ENCODE measurements at places on chromosomes 1 and 21.

- no peak for ATAC-seq
These were observed 30.6 kb downstream of the FAF1 start for GRCh38 chr1:50929376-50929958.

- ATAC-seq: no peak
These were observed 368.5 kb upstream of the SNX7 start for GRCh38 chr1:98292994-98293393.

GRCh38 chr1:153397924-153398651, 7.2 kb upstream of the S100A8 start:
- ATAC-seq: no peak

DNA sequence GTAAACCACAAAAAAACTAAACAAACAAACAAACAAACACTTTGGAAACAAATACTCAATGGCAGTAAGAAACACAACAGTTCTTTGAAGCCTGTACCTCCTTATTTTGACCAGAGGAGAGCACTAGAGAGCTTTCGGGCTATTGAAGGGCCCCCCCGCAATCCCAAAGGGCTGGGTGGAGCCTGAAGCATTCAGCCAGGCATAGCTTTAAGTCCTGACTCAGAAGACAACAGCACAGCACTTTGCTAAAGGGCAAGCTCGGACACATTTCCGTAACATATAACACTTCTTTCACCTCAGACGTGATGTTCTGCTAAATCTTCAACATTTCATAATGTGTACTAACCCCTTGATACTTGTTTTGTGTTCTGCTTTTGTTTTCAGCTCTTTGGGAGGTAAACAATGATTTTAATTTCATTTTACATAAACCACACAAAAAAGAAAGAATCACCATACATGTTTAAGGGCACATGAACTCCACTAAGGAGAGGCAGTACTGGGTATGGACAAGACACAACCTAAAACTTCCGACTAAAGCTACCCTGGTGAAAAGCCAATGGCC, 9.7 kb upstream of the SHCBP1L start:
- peak; percentile 97 for ATAC-seq

DNA sequence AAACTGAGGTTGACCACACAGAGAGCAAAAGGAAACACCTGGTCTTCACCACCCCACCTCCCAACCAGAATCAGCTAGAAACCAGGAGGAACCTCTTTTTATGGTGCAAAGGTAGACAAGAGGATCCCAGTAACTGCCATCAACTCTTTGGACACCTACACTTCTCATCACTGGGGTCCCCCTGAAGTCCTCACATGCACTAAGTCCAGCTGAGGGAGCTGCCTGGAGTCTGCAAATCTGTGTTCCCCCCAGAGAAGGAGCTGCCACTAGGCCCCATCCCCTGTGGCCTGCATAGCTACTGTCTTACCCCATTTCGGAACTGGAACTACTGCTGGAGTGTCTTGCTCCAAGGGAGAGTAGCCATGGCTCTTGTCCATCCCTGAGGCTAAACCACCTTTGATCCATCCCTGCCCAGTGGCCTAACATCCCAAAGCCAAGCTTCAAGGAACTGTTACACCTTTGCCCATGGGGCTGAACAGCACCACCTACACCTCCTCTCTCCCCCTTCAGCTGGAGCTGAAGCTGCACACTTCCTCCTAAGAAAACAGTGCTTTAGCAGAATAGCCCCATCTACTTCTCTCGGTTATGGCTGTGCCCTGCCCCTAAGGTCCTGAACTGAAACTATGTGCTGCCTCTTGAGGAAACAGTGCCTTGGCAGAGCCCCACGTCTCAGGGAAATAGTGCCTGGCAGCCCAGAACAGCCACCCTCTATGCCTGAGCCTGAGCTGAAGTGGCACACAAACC, 85.4 kb upstream of the CD53 start:
- ATAC-seq: peak; percentile 95

GRCh38 chr21:27269644-27270043, 302.8 kb upstream of the ADAMTS5 start:
- no peak for ATAC-seq

- ATAC-seq: peak; percentile 57
These were observed 123.3 kb downstream of the GRIK3 start for GRCh38 chr1:36910886-36911540.

- no peak for ATAC-seq
These were observed 16.4 kb upstream of the OSBPL9 start for GRCh38 chr1:51600529-51600928.

DNA sequence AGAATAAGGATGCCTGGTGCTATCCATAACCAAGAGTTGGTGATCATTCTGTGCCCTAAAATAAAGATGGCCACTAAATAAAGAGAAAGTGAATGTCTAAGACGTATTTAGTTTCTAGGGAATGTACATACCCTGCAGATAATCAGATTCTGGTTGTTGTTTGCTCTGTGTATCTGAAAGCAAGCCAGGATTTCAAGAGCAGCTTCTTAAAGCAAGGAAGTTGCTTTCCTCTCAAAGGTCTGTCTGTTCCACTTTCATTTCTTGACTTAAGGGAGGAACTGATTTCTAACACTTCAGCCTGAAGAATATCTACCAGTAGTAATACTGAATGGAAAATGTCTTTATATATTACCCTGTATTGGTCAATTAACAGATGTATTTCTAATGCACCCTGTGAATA, 88.8 kb downstream of the KIF1B start:
- no peak for ATAC-seq

GRCh38 chr1:243713470-243714186, 136.4 kb downstream of the AKT3 start:
- no peak for ATAC-seq

DNA sequence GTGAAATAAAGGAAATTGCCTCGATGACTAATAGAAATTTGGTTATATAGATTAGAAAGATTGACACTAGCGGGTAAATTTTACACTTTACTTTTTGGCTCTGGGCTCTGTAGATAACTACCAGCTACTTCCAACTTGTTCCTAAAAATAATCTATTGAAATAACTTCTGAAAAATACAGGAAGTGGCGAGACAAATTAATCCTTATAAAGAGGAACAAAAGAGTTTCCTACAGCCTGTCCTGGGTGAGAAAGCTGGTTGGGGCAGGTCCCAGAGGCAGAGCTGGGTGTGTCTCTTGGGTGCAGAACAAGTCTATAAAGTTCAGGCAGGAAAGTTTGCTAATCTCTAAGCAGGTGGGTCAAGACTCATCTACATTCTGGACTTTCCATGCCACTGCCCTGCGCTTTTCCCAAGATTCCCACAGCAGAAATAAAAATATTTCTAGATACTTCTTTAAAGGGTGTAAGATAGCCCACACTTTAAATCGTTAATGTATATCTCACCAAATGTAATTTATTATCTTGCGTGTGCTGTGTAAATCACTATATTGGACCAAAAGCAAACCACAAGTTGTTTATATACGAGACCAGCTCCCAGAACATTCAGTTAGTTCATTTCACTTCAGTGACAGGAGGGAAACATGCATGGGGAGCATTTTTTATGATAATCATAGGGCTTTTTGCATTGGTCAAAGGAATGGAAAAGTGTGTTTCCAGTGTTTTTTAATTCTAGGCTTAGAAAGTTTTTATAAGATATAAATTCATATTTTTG, 70.1 kb upstream of the NRIP1 start:
- no peak for ATAC-seq

DNA sequence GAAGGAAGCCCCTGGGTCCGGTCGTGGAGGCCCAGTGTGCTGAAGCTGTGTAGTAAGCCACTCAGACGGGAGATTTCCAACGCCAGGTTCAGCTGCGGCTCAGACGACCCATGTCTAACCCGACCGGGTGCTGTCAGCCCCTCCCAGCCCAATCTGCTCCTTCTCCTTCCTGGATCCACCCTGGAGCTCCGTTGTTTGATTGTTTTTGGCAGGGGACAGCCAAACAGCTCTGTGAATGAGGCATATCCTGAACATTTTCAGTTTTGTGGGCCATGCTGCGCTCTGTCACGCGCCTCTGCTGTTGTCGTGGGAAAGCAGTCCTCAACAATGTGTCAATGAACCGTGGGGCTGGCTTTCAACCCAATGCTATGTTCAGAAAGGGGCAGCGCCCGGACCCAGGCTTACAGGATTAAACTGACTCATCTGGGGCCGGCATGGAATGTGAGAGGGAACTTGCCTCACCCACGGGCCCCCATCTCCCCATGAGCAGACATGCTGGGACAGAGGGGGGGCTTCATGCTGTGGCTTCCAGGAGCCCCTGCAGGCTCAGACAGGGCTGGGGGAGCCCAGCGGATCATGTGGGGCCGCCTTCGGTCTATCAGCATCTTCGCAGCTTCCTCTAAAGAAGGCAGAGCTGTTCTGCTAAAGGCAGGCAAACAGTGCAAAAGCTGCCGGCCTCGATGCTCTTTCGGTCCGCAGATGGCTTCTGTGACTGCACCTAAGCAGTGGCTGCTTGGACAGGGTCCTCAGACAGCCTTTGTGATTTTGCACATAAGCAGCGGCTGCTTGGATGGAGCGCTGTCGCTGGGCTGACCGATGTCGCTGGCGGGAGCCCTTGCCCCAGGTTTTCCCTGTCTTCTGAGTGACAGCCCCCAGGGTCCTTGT, 101.7 kb downstream of the RIPK4 start:
- ATAC-seq: no peak

DNA sequence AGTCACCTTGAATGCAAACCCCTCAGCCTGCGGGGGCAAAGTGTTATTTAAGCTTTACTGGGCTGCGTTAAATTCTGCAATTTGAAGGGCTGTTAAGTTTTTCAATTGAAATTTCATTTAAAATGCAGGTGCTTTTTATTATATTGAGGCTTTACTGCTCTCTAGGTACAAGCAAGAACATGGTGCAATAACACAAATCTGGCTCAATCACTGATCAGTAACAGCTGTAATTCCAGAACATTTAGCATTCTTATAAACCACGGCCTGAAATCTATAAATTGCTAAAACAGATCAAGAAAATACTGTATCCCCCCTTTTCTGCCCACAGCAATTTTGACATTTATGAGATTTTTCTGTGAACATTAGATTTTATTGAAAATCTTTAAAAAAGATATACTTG, 322.8 kb downstream of the KCTD3 start:
- ATAC-seq: no peak

GRCh38 chr1:146012703-146013558, 8.6 kb downstream of the HJV start:
- ATAC-seq: no peak

- ATAC-seq: peak; percentile 76
These were observed 24.1 kb downstream of the GPR3 start for GRCh38 chr1:27416387-27417111.

DNA sequence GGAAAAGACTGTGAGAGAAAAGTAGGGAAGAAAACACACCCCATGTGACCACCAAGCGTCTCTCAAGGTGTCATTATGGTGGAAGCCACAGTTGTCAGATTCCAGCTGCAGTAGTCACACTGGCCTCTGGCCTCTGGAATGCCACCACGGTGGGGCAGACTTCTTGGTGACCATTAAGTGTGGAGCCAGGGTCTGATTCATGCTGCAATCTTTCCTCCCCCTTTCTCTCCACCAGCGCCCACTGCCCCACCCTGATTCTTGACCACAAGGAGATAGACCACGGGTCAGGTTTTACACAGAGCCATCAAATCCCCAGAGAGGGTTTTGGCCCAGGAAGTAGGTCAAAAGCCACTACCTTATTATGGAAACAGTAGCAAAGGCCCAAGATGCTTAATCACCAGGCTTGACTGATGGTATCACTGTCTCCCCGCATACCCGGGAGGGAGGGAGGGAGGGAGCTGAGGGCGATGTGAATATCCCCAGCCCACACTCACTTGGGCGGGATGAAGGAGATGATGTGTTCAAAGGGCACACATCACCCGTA, 52.7 kb upstream of the GRHL3 start:
- ATAC-seq: no peak

GRCh38 chr1:227317011-227317451, 1.3 kb downstream of the CDC42BPA start:
- no peak for ATAC-seq

DNA sequence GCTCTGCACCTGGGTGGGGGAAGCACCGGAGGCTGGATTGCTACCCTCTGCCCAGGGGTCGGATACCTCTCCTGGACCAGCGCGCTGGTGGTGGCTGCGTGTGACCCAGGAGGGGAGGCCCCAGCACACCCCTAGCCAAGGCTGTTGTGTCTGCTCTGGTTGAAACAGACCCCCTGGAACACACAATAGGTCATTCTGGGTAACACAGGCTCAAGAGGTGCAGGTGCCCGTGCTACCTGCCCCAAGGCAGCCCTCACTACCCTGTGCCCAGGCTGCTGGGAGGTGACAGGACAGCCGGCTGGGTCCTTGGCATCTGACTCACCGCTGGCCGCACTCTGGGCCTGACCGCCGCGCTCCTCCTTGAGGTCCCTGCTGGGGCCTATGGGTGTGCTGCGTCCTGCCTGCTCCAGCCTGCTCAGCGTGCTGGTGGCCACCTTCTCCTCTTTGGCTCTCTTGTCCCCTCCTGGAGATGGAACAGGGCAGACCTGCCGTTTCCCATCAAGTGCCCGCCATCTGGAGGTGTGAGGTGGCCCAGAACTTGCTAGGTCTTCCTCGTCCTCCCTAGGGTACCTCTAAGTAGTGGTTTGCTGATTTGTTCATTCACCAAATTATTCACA, 30.0 kb downstream of the ZBTB17 start:
- ATAC-seq: no peak

DNA sequence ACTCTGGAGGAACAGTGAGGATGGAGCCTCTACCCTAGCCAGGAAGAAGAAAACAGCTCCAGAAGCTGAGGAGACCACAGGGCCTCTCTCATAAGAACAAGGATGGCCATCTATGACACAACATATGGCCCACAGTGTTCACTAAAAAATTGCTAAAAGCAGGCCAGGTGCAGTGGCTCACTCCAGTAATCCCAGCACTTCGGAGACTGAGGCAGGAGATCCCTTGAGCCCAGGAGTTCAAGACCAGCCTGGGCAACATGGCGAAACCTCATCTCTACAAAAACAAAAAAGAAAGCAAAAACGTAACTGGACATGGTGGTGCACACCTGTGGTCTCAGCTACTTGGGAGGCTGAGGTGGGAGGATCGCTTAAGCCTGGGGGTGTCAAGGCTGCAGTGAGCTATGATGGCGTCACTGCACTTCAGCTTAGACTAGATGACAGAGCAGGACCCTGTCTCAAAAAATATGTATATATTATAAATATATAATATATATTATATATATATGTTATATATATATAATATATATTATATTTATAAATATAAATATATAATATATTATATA, 103.1 kb downstream of the TOMM20 start:
- ATAC-seq: no peak

DNA sequence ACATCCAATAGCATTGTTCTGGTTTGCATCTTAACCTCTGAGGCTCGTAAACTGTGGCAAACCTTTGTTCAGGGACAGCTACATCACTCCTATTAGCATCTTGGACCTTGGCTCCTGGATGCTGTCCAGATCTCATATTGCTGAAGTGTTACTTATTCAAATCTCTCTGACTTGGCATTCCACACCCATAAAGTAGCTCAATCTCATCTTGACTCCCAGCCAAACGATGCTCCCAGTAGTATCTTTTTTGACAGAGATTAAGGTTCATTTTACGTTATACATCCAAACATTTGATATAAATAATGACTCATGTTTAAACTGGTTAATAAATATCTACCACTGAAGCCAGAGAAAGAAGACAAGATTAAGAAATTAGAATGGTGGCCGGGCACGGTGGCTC, 4.4 kb upstream of the FLVCR1 start:
- ATAC-seq: no peak

GRCh38 chr1:156708218-156708661, 2.9 kb upstream of the CRABP2 start:
- no peak for ATAC-seq
